ENCODE measurements at places on chromosomes 7 and 10.

GRCh38 chr7:27133409-27134231 is 3.1 kb upstream of the HOXA4 start:
- DNase-seq = no peak

GRCh38 chr10:49619613-49620012 is 5.8 kb downstream of the CHAT start:
- DNase-seq = no peak

DNA sequence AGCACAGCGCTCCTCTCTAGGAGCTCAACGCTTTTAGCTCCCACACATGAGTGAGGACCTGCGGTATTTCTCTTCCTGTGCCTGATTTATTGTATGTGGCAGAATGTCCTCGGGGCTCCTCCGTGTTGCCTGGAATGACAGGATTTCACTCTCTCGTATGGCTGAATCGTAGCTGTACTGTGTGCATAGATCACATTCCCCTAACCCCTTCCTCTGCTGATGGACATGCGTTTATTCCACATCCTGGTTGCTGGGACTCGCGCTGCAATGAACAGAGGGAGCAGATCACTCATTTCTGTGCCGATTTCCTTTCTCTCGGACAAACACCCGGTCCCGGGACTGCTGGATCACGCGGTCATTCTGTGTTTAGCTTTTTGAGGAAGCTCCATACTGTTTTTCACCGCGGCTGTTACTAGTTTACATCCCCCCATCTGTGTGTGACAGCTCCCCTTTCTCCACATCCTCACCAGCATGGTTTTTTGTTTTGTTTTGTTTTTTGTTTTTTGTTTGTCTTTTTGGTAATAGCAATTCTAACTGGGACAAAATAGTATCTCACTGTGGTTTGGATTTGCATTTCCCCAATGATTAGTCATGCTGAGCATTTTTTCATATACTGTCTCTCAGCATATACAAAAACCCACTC is 76.3 kb downstream of the FOXL3 start:
- no peak for DNase-seq

DNA sequence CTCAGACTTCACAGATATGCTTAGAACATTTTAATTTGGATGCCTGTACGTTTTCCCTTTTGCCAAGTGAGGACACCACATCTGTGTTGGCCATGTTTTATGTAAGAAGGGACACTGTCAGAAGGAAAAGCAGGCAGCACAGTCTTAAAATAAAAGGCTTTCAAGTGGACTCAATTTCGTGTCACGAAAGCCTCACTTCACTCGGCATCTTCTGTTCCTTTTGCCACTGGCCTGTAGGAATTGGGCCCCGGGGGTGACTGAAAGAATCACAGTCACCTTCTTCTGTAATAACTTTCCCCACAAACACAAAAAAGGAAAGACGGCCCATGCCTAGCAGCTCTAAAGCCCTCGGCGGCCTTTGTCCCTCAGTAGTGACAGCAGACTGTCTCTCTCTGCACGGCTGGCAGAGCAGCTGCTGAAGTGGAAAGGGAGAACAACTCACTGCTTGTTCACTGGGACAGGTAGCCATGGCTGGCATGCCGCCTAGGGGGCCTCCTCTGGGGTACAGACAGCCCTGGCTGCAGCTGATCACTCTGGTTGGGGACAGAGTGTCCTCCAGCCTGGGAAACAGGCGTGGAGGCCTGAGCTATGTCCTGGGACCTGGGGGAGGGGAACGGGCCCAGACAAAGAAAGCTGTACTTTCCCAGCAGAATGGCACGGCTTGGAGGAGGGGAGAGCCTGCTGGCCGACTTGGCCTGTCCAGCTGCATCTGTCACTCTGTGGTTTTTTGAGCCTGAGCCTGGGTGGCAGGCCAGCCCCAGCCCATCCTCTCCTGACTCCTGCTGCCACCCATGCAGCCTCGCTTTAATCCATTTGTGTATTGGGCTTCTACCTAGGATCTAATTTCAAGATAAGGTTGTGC is 4.4 kb downstream of the RASSF4 start:
- no peak for DNase-seq

DNA sequence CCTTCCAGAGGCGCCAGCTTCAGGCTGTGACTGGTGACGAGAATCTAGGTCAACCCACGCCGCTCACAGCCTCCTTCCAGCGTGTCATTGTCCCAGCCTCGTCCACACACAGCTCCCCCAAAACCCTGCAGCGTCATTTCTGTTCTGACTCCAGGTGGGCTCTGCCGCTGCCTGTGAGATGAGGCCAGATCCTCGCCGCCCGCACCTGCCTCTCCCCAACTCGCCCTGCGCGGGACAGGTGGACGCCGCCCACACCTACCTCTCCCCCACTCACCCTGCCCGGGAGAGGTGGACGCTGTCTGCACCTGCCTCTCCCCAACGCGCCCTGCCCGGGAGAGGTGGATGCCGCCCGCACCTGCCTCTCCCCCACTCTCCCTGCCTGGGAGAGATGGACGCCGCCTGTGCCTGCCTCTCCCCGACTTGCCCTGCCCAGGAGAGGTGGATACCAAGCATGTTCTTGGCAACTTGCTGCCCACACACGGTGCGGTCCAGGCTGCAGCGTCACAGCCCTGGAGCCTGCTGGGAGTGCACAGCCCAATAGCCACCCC is 32.0 kb upstream of the CFAP46 start:
- no peak for DNase-seq

DNA sequence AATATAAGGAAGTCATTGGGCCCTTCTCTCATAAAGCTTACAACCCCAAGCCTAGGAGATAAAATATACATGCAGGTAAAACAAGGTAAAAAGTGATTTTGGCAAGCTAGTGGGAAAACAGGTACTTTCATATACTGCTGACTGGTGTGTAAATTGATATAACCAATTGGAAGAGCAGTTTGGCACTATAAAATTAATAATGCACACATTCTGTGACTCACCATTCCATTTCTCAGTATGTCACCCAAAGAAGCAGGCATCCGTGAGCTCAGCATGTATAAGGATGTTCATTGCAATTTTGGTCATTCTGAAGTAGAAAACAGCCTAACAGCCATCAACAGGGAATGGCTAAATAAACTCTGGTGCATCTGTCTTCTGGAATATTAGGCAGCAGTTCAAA is 2.9 kb downstream of the MACROH2A2 start:
- DNase-seq = no peak

GRCh38 chr10:124545351-124546054 is 83.9 kb downstream of the LHPP start:
- peak; percentile 74 for DNase-seq

DNA sequence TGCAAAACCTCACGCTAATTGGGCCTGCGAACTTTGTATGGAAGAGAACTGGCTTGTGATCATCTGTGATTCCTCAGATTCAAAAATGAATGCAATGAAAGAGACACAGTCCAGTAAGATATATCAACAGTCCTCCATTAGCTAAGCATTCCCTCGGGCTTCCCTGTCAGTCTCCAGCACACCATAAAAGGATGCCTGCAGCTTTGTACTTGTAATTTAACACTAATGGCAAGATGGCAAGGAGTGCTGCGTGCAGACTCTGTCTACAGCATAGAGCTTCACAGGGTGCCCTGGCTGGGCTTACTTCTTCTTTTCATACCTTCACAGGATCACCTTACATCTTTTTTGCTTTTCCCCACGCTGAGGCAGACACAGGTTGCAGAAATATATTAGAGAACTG is 200.0 kb downstream of the GFRA1 start:
- DNase-seq = no peak

GRCh38 chr7:85186083-85186520 is 754 bp downstream of the SEMA3D start:
- no peak for DNase-seq

GRCh38 chr10:78361031-78361430 is 327.4 kb downstream of the RPS24 start:
- DNase-seq = no peak

GRCh38 chr7:135076882-135077281 is 71.0 kb upstream of the TMEM140 start:
- DNase-seq = no peak
